ENCODE measurements at places on chromosomes 1 and 21.
A peak's percentile ranks its signal among the peaks of the same experiment; 100 is the strongest.

DNA sequence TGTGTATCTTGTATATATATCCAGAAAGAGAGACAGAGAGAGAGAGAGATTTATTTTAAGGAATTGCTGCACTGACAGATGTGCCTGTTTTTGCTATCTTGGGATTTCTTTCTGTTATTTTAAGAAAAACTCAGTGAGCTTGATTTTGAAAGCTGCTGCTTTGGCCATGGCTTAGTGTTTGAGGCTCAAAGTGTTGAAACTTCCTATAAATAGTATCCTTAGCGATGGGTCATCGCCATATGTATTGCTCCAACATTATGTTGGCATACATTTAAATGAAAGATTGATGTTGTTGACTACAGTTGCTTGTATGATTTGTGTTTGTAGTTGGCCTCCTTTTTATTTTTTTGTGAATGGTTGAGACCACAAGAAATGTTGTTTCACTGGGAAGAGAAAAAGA lies 29.0 kb upstream of the NTPCR start:
- no peak for DNase-seq

DNA sequence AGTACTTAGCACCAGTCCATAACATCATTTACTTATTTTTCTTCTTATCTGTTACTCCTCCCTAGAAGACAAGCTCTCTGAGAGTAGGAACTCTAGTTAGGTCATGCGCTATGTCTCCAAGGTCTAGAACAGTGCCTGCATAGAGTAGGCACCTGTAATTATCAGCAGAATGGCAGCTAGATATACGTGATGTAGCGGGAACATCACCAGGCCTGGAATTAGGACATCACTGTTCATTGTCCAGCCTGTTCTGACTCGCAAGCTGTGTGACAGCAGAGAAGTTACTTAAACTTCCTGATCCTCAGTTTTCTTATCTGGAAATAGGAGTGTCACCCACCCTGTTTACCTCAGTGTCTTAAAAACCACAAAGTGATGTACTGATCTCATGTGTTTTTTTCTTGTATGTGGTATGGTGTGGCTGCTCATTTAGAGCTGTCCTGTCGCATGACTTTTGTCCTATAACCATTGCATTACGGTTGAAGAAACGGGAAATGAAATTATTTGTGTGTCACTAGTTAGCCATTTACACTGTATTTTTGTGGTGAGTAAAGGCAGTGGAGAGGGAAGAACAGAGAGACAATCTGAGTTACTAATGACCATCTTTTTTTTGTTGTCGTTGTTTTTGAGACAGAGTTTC lies 37.1 kb upstream of the EXO1 start:
- no peak for DNase-seq

- no peak for DNase-seq
Measured at GRCh38 chr1:220791956-220792355, 5.2 kb downstream of the MTARC1 start.

DNA sequence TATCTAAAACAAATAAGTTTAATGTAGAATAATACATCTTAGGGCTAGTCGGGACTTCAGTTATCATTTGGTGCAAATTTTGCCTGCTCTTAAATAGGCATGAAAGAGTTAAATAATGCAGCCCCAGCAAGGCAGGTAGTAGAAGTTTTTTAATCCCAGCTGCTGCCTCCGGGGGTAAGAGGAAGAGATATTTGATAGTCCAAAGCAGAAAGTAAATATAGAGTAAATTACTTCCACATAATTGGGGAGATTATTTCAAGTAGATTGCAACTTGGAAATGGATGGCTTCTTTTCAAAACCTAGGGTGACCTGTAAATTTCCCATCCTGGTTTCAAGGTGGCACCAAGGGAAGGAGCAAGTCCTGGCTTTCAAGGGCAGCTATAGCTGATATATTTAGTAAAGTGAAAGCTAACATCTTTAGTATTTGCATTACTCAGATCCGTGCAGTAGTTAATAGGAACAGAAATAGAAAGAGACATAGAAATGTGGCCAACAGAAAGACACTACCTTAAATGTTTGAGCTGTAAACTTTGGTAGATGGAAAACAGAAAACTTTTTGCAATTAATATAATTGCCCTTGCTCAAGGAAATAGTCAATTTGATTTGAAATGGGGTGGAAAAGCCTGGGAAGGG lies 109.1 kb downstream of the LMO4 start:
- no peak for DNase-seq

- peak; percentile 8 for DNase-seq
Measured at GRCh38 chr1:6108937-6109614, 63.4 kb downstream of the KCNAB2 start.

GRCh38 chr1:62962901-62963776 lies 179.2 kb downstream of the ATG4C start:
- peak; percentile 8 for DNase-seq

DNA sequence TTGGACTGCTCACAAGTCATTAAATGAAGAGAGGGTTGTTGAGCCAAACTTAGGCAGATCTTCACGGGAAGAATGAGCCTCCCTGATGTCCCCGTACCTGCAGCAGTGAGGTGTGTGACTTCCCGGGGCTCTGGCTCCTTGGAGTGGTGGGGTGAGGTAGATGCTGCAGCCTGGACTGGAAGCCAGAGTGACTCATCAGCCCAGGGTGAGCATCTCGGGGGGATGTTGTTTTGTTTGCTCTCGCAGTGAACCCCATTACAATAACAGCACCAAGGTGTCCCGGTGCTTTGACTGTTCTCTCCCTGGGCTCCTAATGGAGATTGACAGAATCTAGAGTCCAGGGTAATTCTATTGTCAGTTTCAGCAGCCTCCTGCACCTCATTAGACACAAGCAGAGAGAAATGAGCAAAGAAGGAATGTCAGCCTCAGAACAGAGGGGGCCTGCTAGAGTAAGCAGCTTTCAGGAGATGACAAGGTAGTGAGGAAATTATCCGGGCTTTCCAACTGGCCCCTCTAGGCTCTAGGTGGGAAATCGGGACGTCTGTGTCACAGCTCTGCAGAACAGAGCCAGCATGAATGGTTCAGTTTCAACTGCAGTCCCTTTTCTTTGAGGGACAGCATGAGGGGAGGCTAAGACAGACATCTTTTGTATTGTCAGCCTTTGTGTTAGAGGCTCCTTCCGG lies 36.0 kb upstream of the LRRN2 start:
- no peak for DNase-seq

DNA sequence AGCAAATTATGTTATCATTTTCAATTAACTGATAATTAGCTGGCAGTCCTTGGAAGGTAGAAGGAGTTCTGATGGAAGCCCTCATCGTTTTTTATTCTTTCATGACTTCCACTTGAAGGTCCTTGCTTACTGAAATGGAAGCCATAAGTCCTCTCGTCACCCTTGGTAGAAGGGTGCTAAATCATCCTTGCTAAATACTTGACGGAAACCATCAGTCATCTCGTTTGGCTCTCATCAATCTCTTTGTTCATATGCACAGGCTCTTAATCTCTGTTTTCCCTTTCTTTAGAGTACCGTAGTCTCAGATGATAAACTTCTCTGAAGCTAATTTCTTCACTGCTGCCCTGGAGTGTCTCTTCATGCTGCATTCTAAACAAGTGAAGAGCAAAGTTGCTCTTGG lies 34.5 kb downstream of the UCK2 start:
- no peak for DNase-seq

- DNase-seq: no peak
Measured at GRCh38 chr1:202247837-202248795, 54.5 kb downstream of the LGR6 start.

DNA sequence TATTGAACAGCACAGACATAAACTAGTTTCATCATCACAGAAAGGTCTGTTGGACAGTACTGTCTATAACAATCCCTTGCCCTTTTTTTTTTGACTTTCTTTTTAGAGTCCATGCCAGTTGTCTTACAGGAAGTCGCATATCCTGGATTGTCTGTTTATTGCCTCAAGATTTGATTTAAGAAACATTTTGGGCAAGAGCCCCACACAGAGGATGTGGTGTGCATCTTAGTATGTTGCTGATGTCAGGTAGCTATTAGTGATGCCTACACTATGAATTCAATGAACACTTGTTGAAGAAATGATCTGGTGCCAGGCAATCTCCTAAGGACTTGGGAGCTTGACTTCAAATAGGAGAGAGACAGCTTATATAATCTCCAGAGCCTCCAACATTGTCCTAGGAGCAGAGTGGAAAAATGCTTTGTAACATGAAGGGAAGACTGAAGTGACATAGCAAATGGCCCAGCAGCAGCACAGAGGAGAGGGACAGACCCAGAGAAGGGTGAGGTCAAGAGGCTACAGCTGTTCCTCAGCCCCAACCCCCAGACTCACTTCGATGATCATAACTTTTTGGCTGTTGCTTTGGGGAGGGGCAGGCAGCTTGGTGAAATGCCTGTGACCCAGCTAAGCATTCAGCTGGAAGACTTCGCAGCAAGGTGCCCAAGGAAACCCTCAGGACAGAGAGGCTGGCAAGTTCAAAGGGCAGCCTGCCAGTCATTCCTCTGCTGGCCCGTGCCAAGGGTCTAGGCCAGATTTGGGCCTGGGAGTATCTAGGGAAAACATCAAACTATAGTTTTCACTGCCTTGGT lies 7.5 kb upstream of the RAB29 start:
- DNase-seq: no peak

- DNase-seq: no peak
Measured at GRCh38 chr1:174982971-174983689, 16.6 kb upstream of the CACYBP start.

GRCh38 chr1:205542367-205542766 lies 37.9 kb downstream of the CDK18 start:
- no peak for DNase-seq

- DNase-seq: peak; percentile 31
Measured at GRCh38 chr1:41175546-41175945, 66.6 kb downstream of the SCMH1 start.

GRCh38 chr21:39523399-39523798 lies 71.6 kb downstream of the SH3BGR start:
- DNase-seq: no peak

DNA sequence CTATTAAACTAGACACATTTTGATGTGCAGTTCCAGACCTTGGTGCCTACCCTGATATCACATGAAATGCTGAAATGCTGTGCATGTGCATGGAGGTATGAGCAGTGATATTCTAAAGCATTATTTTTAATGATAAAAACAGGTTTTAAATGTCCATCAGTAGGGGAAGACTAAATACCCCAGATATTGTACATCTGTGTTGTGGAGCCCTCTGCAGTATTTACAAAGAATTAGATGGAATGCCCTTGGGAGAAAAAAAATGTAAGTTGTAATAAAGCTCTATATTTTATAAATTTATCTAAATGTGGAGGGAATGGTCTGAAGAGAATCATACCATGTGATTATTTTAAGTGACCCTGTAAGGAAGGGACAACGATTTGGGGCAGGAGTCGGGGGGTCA lies 39.1 kb upstream of the IGSF5 start:
- DNase-seq: no peak

GRCh38 chr21:26581818-26582217 lies 8.7 kb upstream of the CYYR1 start:
- DNase-seq: no peak

DNA sequence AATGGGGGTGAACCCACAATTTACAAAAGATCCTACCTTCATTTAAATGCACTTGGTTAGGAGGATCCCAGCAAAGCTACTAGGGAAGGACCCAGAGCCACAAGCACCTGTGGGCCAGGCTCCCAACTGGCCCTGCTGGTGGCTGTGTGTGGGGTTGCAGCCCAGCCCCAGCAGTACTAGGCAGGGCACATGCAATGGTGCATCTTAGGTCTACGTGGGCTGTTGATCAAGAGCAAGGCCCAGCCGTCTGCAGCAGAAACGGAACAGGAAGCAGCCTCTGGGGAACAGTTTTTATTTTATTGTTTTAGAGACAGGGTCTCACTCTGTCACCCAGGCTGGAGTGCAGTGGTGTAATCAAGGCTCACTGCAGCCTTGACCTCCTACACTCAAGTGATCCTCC lies 134.1 kb upstream of the RAB4A start:
- DNase-seq: no peak

DNA sequence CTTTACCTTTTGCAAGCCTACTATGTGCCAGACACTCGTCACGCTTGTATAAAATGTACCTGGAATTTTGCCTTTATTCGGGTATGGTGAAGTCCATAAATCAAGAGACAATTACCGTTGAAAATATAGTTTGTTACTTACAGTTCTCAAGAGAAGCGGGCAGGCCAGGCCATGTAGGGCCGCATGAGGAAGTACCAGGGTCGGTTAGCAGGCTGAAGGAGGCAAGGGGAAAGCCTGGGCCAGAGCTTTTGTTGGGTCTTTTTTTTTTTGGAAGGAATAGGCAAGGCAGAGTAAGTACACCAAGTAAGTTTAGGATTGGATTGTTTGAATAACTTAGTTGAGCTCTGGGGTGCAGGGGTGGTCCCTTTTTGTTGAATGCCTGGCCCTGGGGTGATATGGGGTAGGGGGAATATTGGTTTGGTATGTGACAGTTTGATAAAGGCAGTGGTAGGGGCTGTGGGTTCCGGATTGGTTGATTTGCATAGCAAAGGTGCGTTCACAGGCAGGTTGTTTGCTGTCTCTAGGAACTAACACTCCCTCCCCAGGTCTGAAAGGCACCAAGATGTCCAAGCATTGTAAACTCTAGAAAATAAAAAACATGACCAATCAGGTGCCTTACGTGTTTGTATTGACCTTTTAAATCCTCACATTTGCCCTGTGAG lies 80.7 kb downstream of the KAZN start:
- no peak for DNase-seq

DNA sequence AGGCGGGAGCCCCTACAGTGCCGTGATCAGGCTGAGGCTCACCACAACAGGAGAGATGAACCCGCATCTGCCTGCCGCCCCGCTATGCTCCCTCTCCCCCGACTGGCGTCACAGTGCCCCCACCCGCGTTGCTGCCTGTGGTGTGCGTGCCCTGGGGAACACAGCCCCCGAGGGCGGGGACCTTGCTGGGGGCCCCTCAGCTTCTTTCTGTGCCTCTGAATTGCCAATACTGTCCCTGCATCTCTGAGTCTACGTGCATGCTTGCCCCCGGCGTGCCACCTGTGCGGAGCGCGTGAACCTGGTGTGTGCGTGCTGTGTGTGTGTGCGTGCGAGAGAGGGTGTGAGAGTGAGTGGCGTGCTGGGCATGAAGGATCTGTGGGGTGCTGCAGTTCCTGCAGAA lies 10.3 kb downstream of the PARS2 start:
- no peak for DNase-seq

DNA sequence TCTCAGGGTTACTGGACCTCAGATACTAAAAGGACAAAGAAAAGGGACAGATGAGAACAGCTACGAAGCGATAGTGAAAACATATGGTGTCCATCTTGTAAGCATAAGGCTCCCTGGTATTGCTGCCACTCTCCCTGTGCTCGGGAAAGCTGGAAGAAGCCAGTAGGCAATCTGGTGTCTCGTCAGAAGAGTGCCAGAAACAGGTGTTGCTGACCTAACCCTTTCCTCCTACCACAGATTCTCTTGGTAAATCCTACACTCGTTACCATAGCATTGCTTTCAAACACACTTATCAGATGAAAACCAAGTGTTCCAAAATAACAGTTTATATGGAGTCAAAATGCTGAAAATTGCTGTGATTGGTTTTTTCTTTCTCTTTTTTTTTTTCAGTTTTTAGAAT lies 146.3 kb downstream of the NRIP1 start:
- no peak for DNase-seq

GRCh38 chr1:27999055-27999454 lies 39.3 kb downstream of the XKR8 start:
- DNase-seq: no peak

All from LNCaP clone FGC (cell line).